Immature natural killer cell (primary cell): ENCODE measurements at places on chromosomes 6 and 20.

DNA sequence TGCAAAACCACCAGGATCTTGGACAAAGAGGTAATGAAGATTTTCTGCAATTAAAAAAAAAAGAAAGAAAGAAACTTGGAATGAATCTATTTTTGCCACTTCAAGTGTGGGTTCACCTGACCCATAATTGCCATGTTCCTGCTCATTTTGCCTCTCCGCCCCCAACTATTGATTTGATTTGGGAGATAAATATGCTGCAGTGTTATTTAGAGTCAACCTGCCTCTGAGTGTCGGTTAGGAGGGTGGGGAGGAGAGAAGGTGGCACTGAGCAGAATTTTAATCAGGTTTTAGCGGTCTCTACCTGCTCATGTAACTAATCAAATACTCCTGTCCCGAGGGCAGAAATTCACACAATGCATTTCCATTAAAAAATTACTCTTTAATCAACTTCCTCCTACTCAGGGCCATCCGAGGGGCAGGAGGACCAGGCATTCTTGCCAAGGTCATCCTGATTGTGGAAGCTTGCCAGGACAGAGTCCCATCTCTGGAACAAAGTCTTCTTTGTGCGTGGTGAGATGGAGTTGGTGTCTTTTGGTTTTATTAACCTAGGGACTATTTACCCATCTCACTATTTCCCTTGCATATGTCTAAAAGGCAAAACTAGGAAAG lies 300.1 kb downstream of the CDH26 start:
- DNase-seq, result no peak

- no peak for DNase-seq
Observed at GRCh38 chr20:45873409-45874103, 7.5 kb upstream of the ZSWIM1 start.

- no peak for DNase-seq
Observed at GRCh38 chr6:75273009-75273408, 11.6 kb downstream of the TMEM30A start.

GRCh38 chr20:37890643-37891042 lies 12.3 kb upstream of the VSTM2L start:
- DNase-seq, result no peak

DNA sequence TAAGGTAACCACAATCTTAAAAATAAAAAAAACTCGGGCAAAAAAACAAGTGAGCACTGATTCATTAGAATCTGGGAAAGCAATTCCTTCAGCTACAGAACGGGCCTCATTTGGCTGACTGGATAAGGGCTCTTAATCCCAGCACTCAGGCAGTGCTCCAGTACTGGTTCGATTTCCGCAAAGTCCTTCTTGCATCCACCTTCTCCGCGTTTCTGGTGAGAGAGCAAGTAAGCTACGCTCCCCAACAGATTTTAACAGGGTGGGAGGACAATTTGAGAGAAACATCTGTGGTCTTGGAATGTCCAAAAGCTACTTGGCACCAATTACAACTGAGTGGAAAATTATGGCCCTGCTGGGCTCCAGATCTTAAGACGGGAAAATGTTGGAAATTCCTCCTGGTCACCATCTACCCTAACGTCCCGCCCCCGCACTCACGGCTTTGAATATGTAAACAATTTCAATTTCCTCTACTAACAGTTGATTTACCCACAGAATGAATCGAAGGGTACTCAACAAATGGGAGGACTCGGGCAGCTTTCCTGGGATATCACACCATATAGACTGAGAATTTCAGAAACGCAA lies 18.1 kb upstream of the ZSCAN9 start:
- no peak for DNase-seq

DNA sequence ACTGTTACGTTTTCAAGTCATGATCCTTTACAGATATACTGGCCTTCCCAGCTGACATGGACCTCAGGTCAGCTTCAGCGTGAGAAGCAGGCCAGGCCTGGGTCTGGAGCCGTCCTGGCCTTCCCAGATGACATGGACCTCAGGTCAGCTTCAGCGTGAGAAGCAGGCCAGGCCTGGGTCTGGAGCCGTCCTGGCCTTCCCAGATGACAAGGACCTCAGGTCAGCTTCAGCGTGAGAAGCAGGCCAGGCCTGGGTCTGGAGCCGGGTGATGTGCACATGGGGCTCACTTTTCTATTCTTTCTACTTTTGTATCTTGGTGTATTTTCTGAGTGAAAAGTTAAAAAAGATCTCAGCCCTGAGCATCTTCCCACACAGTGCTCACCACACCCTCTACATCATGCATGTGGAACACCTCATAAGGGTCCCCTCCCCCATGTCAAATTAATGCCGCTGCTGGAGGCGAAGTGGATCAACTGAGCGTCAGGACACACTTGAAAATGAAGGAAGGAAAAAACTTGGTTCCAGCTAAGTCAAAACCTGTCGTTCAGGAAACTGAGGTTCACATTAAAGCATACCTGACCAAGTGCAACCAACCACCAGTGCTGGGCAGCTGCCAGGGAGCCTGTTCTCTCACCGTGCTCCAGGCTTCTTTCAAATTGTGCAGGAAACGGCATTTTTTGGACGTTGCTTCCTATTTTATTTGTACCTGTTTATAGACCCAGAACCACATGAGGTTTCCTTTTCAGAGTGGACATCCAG lies 32.2 kb downstream of the KIF25 start:
- DNase-seq, result no peak

DNA sequence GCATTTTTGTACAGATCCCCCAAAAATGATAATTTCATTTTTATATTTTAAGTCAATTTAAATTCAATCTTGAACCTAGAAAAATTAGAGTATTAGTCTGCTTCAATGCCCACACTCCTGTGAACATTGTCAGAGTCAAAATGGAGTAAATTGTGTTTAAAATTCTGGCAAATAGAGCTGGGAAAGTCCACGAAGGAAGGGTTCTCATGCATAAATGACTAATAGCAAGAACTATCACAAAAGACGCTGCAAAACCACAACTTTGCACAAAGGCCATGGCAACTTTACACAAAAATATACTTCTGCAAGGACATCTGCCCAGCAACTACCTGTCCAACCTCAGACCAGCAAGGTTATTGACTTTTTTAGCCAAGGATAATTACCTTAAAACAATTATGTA lies 203.2 kb upstream of the SMLR1 start:
- DNase-seq, result no peak

- no peak for DNase-seq
Observed at GRCh38 chr6:162395181-162395580, 332.4 kb downstream of the PRKN start.

DNA sequence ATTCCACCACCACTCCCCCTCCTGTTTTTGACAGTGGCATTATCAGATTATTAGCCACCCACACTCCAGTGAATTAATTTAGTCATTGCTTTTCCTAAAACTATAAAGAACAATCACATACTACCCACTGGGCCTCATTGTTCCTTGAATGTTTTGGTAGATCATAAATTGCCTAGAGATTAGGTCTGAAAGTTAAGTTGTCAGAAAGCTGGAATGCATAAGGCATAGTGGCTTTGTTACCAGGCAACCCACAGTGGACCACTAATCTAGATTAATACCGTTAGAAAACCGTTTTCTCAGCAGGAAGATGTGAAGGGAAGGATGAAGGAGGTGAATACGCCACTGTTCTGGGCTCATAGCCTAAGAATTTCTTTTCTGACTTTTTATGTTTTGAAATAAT lies 75.6 kb downstream of the SAMD3 start:
- DNase-seq, result no peak

DNA sequence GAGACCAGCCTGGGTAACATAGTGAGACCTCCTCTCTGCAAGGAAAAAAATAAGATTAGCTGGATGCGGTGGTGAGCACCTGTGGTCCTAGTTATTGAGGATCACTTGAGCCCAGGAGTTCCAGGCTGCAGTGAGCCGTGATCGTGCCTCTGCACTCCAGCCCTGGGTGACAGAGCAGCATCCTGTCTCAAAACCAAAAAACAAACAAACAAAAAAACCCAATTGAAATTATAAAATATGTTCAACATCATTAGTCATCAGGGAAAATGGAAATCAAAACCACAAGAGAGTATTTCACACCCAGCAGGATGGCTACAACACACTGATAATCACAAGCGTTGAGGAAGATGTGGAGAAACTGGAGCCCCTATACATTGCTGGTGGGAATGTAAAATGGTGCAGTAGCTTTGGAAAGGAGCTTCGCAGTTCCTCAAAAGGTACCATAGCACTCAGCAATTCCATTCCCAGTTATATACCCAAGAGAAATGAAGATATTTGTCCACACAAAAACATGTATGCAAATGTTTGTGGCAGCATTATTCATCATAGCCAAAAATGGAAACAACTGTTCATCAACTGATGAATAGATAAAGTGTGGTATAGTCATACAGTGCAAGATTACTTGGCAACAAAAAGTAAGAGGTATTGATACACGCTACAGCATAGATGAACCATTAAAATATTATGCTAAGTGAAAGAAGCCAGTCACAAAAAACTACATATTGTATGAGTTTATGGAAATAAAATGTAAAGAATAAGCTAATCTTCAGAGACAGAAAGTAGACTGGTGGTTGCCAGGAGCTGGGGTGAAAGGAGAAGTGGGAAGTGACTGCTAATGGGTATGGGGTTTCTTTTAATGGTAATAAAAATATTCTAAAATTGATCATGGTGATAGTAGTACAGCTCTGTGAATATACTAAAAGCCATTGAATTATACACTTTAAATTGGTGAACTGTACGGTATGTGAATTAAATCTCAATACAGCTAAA lies 38.7 kb upstream of the RIPOR2 start:
- peak; percentile 32 for DNase-seq
